ENCODE measurements at places on chromosomes 3 and 15.

- no peak for DNase-seq
These were observed 38.2 kb downstream of the PCSK6 start for GRCh38 chr15:101451266-101451799.

DNA sequence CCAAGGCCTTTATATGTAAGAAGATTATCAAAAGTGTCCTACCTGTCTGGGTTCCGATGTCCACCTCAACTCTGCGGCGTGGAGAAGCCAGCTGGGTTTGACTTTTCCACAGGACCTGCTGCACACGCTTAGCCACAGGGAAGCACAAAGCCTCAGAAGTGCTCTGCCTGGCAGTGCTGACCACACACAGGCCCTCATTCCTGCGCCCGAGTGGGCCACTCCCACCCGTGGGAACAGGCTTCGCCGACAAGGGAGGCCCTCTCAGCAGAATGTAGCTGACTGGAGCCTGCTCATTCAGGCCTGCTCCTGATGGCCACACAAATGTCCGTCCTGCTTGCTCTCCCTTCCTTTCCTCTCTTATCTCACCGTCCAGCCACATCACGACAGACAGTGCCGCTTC is 221.4 kb upstream of the LRRN1 start:
- DNase-seq = peak; percentile 4

DNA sequence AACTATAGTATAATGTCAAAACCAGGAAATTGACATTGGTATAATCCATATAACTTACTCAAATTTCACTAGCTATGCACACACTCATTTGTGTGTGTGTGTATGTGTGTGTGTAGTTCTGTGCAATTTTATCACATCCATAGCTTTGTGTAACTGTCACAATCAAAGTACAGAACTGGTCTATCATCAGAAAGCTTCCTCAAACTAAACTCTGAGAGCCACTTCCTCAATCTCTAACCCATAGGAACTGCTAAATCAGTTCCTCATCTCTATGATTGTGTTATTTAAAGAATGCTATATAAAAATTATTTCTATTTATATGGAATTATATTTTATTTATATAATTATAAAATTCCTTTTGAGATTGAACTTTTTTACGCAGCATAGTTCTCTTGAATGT is 18.1 kb downstream of the LNP1 start:
- no peak for DNase-seq

DNA sequence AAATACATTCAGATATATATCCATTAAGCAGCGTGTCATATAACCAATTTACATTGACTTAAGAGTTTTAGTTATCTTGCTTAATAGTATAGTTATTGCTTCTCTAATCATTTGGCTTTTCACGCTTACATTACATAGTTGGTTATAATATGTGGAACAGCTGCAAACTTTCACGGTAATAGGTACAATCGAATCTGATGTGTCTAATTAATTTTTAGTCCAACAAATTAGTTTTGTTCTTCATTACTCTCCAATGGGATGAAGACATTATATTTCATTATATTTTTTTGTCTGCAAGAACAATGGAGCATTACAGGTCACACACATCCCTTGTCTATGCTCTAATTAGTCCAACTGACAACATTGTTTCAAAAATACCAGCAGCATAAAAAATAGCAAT is 546.3 kb downstream of the ROBO2 start:
- no peak for DNase-seq
